ENCODE measurements at places on chromosomes 2 and 18.

- no peak for DNase-seq
Measured at GRCh38 chr2:234682492-234683228, 185.8 kb upstream of the ARL4C start.

DNA sequence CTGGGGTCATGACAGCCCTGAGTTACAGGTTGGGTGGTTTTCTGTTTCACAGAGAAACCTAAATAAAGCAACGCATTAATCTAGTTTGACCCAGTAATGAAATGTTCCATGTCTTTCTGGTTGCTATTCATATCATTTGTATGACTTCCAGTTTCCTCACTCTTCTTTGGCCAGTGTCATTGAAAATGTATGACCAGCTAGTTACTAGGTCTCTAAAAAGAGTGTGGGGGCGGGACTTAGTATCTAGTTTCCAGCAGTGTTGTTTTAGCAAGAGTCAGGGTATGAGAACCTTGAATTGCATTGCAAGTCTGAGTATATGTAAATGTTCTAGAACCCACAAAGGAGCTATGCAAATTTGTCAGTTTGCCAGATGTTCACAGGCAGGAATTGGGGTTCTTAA lies 47.7 kb downstream of the SLC9A2 start:
- no peak for DNase-seq

DNA sequence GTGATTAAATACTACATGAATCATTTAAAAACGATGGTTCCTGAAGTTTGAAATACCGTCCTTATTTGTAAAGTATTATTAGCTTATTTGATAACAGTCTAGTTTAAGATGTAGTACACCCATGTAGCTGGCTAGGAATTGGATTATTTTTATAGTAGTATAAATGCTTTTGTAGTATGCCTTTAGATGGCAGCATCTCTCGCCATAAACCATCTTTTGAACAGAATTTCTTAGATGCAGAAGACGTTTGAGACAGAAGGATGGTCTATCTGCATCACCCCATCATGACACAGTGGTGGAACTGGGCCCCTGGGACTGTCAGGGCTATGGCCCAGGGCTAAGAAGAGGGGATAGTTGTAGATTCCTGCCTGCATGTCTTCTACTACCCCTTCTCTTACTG lies 152.7 kb downstream of the WDSUB1 start:
- DNase-seq = no peak

GRCh38 chr2:84458551-84459017 lies 496 bp downstream of the SUCLG1 start:
- no peak for DNase-seq

DNA sequence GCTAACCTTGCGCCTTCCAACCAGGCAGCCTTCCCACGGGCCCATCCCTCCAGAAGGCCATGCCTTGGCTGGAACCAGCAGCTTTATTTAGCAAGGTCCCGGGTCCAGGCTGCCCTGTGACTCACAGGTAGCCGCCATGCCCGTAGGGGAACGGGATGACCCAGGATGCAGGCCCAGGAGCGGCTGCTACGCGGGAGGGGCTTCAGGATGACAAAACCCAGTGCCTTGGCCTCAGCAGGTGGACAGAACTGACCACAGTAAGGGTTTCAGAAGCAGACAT lies 63.3 kb downstream of the RTP5 start:
- no peak for DNase-seq

- DNase-seq = no peak
Measured at GRCh38 chr2:223262946-223263345, 211.0 kb downstream of the KCNE4 start.

DNA sequence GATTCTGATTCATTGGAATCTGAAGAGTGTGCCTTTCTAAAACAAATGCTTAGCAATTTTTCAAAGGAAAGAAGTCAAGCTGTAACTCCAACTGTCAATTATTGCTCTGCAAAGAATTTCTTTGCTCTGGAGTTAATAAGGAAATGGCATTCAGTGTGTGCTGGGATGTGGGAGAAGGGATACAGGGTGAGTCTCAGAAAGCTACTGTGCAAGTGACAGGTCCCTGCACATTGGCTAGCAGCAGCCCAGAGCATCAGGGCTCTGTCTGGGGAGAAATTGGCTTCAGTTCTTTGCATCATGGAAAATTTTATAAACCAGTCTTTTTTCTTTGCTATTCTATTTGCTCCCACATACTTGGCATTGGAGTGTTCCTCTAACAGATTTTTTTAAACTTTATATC lies 1.1 kb upstream of the SYT4 start:
- DNase-seq = no peak

DNA sequence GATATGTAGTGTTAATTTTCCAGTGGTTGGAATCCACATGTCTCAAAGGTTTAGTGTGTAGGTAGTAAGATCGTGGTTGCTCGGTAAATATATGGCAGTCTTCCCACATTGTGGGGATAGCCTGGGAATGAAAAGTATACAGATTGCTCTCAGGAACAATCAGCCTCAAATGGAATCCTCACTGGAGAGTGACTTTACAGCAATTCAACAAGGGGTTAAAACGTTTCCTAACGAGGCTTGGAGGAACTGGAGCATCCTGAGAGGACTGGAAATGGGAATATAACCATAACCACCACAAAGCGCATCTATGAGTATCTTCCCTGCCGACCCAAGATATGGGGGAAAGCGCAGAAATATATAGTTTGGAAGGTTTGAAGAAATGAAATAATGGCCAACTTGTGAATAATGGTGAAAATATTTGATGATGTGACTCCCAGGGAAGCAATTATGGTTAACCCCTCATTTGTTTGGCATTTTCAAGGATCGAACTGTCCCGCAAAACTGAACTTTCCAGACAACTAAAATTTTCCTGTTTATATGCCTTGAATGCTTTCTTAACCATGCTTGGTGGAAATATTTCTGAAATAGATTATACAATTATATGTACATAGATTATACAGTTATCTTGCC lies 100.7 kb upstream of the FOSL2 start:
- DNase-seq = no peak

DNA sequence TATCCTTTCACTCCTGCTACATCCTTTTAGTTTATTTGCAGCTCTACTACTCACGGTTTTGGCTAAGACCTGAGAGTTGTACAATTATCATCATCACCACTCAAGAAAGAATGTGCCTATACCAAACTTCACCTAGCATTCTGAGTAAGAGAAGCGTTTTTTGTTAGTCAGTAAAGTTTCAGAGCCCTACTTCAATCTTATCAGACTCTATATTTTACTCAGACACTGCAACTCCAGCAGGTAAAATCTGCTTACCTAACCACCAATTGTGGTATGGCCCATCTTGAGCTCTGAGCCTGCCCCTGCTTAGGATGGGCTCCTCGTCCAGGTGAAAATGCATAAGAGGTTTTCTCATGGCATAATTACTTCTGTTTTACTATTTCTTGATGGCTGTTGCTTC lies 37.1 kb downstream of the ICOS start:
- DNase-seq = no peak

GRCh38 chr2:43186679-43187374 lies 39.6 kb downstream of the ZFP36L2 start:
- no peak for DNase-seq

DNA sequence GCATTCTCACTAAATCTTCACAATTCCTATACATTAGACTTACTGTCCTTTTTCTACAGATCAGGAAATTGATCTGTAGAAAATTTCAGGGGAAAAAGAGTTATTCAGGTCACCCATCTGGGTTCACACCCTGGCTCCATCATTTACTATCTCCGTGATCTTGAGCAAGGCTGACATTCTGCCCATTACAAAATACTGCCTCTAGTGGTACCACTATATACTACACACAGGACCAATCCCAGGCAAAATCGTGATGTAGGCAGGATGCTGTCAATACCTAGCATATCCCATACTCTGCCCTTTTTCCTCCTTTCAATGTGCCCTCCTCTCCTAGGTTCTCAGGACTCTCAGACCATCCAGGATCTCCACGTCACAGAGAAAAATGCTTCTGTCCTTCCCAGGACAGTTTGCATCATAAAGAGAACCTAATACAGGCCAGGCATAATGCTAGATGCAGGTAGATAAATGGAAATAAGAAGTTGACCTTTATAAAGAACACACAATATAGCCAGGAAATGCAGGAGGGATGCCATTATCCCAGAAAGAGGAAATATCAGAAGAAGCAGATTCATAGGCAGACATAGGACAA lies 101.9 kb downstream of the CDH20 start:
- no peak for DNase-seq

GRCh38 chr2:95328358-95329125 lies 31.4 kb downstream of the KCNIP3 start:
- DNase-seq = no peak

- DNase-seq = no peak
Measured at GRCh38 chr18:43129946-43130524, 14.6 kb upstream of the RIT2 start.

DNA sequence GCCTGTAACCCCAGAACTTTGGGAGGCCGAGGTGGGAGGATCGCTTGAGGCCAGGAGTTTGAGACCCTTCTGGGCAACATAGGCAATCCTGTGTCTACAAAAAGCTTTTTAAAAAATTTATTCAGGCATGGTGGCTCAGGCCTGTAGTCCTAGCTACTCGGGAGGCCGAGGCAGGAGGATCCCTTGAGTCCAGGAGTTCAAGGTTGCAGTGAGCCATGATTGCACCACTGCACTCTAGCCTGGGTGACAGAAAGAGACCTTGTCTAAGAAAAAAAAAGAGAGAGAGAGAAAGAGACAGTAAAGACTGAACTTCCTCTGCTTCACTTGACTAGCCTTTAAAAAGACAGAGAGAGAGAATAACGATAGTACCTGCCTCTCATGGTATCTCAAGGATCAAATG lies 62.4 kb downstream of the INPP5D start:
- DNase-seq = no peak

DNA sequence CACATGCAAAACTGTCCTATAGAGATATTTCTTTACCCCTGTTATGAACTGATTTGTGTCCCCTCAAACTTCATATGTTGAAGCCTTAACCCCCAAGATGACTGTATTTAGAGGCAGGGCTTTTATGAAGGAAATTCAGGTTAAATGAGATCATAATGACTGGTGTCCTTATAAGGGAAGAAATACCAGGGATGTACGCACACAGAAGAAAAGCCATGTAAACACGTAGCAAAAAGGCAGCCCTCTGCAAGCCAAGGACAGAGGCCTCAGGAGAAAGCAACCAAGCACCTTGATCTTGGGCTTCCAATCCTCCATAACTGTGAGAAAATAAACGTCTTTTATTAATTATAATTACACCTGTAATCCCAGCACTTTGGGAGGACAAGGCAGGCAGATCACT lies 101.3 kb upstream of the NDUFV2 start:
- DNase-seq = no peak

DNA sequence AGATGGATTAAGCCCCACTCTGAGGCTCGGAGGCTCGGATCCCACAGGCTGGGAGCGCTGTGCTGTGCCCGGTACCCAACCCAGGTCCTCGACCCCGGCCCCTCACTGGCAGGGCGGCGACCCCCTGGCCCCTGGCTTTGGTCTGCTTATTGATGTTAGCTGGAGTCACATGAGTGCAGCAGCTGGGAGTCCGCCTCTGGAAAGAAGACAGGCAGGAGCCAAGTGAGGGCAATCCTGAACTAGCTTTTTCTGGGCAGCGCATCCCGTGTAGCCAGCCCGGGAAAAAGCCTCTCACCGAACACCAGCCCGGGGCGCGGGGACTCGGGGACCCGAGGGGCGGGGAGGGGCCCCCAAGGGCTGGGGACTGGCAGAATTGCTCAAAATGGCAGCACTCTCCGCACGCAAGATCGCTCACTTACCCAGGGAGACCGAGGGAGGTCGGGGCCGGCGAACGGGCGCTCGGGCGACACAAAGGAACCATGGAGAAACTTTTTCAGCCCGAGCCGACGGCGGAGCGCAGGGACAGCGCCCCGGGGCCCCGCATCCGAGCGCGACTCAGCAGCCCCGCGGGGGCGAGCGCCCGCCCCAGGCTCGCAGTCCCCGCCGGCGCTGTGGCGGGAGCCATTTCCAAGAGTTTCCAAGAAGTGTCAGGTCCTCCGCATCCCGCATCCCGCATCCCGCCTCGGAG lies 567 bp downstream of the TMEM200C start:
- DNase-seq = no peak

DNA sequence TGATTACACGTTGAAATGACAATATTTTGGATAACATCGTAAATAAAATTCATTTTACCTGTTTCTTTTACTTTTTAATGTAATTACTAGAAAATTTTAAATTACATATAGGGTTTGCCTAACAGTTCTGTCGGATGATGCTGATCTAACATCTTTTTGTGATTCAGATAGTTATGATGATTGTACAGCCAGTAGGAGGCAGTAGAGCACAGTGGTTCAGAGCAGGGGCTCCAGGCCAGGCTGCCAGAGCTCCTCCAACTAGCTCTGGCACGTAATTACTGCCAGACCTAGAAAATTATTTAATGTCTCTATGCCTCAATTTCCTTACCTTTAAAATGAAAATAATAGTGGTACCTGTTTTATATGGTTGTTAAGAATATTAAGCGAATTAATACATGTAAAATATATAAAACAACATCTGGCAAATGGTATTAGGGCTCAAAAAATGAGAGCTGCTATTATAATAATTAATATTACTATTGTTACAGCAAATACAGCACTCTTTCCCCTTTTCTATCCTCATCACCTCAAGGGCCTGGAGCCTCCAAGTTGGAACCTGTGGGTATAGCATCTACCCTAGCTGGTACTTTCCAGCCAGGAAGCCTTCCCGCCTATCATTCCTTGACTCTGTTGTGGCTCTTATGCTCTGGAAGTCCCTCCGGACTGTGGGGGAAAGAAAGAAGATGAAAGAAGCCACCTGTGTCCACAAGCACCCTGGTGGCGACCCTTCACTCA lies 47.7 kb upstream of the PLA2R1 start:
- DNase-seq = peak; percentile 19

- no peak for DNase-seq
Measured at GRCh38 chr2:44768438-44769236, 172.9 kb upstream of the SIX3 start.

DNA sequence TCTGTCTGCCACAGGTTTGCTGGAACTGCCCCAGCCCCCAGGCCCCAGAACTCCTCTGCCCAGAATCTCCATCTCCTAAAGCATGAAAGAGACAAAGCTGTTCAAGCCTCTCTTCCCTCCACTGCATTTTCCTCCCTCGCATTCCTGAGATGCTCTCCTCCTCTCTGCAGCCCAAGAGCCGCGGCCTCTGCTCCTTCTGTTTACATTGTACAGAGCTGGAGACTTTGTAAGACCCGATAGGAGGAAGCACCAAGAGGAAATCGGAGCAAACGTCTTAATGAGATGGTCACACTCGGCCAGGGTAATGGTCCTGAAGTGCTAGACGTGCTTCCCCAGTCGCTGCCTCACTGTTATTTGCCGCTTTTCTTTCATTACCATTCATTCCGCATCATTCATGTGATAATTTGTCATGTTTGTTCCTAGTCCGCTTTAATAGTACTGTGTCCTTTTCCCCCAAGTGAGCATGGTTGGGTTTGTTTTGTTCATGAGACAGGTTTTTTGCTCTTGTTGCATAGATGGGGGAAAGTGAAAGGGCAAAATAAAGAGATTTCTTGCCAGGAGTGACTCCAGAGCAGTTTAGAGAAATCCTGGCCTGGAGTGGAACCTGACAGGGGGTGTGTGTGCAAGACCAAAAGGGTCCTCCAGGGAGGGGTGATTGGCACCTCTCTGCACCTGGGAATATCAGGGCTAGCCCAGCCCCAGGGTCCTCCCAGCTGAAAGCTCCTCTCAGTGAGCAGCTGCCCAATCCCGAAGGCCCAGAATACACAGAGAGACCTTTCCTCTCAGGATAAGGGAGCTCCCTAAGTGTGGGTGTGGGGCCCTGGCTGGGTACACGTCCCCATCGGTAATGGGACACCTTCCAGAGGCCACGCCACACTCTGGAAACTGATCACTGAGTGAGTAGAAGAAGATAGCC lies 44.9 kb upstream of the ID2 start:
- no peak for DNase-seq
